ENCODE measurements at places on chromosomes 5 and 9.
A peak's percentile ranks its signal among the peaks of the same experiment; 100 is the strongest.

DNA sequence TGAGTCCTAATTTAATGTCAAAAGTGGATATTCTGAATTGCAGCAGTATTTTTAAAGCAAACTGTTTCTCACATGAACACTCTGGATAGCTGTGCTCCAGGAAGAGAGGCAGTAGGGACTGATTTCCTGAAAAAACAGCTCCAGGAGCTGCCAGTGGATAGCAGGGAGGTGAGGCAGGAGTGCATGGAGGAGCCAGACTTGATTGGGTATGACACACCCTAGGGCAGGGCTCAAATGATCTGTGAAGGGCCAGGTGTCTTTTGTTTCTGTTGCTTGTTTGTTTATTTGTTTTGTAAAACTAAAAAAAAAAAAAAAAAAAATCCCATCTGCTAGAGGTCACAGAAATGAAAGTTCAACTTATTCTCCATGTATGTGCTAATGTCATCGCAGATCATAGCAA is 83.4 kb downstream of the ADRB2 start:
- DNase-seq, result no peak

DNA sequence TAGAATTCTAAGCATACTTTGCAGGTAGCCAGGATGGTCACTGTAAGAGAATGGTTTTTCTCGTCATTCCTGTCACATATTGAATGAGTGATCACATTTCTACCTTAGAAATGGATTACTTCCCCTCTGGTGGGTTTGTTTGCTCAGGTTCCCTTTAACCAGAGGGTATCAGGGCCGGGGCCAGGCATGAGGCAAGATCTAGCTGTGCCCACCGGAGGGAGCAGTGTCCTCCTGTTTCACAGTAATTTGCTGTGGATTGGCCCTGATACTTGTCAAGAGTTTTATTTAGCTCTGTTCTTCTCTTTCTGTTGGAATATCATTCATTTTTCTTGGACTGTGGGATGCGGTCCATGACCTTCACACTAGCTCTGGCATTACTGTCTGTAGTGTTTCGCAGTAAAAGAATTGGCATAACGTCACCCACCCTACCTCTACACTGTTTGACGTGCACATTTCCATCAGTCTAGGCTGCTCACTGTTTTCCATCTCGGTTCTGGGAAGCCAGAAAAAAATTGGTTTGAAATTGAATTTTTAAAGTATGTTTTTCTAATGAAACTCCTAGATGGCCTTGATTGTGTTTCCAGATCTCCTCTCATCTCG is 42.4 kb upstream of the ZBED3 start:
- DNase-seq, result peak; percentile 14

DNA sequence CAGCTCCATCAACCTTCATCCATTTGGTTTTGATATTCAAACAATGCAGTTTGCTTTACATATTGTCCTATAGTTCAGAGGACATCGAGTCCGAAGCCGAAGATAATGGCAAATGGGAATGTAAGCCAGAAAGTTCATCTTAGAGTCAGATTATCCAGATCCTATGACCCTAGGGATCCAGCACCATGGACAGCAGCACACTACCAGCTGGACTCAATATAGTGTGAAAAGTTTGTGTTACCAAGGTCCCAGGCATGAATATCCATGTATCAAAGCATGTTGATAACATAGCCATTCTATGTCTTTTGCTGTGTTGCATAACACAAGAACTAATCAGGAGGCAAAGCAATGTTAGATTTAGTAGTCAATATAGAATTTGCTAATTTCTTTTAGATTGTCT is 46.3 kb downstream of the FSTL4 start:
- peak; percentile 15 for DNase-seq

- no peak for DNase-seq
These were observed 211.5 kb downstream of the PAPPA start for GRCh38 chr9:116365056-116365471.

GRCh38 chr9:21830589-21830988 is 28.2 kb downstream of the MTAP start:
- no peak for DNase-seq
